ENCODE measurements at places on chromosomes 5 and 9. TPM values are rescaled to one million over a fixed set of nuclear protein-coding genes. Genes with fewer than 3 reads are reported as not detected.
A peak's percentile ranks its signal among the peaks of the same experiment; 100 is the strongest.

Gene GFRA3
- not detected for total RNA-seq

- ATAC-seq: peak; percentile 32
These were observed 866 bp downstream of the SLC22A5 start for GRCh38 chr5:132370181-132370970.

- no peak for ATAC-seq
These were observed 364.2 kb upstream of the PDE4D start for GRCh38 chr5:60257596-60258271.

DNA sequence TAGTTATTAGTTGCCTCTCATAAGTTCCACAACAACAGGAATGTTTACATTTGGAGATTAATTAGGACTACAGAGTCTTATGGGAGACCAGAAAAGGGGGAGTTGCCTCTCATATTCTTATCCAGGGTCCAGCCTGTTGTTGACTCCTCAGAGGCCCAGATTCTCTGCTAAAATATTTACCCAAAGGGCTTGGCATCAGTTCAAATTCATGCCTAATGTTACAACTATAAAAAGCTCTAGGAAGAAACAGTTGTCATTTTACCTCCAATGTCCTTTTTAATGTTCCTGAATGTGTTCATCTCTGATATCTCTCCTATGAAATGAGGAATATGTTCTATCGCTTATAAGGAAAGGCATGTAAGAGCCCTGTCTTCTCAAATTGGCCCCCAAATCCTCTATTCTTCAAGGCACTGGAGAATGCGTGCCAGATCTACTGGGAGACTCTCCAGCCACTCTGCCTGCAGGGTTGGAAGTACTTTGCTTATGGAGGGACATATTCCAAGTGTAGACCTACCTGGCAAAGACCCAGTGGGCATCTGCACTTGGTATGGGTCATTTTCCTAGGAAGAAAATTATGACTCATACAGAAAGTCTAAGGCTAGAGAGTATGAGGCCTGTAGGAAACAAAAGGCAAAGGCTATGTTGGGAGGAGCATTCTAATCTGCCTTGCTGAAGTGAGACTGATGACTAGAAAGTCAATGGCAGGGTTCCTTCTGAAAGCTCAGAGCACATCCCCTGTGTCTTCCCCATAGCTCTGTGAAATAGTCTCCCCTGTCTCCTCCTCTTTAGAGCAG, 192.6 kb downstream of the ESM1 start:
- ATAC-seq: no peak

DNA sequence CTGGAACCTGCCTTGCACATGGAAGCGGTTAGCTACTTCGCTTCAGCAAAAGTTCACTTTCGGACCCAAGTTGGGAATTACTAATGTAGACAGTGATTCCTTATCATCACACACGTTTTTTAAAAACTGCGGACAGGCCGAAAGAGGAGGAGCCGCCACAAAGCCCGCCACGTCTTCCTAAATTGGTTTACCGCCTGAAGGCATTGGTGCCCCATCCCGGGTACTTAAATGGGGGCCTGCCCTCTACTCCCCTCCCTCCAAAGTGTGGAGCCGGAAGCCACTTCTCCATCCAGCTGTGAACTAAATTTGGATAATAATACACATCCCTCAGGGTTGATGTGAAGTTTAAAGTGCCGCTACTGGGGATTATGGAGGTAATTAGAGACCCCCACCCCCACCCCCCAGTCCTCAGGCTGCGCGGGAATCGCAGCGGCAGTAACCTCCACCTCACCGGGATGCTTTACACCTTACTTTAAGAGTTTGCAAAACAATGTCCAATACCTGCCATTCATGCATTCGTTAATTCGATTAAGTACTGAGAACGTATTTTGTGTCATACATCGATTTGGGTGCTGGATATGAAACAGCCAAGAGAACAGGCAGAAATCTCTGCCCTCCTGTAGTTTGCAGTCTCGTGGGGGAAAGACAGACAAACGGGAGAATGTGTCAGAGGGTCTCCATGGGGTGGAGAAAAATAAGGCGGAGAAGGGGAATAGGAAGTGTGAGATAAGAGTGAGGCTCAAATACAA, 937 bp upstream of the MACROH2A1 start:
- no peak for ATAC-seq

Gene FST
- 2.7 TPM for total RNA-seq

Gene F2RL1
- total RNA-seq: 12.0 TPM

GRCh38 chr9:98191181-98191608, 1.2 kb downstream of the CORO2A start:
- no peak for ATAC-seq

GRCh38 chr5:125834438-125835115, 588.6 kb upstream of the GRAMD2B start:
- no peak for ATAC-seq

GRCh38 chr9:128946571-128947276, 679 bp downstream of the DOLK start:
- peak; percentile 45 for ATAC-seq

GRCh38 chr9:84296146-84296843, 44.3 kb downstream of the SLC28A3 start:
- no peak for ATAC-seq

Gene CCDC152
- not detected for total RNA-seq

- no peak for ATAC-seq
These were observed 254.8 kb upstream of the PPP1R2B start for GRCh38 chr5:156595132-156595787.

Gene OR1J2
- not detected for total RNA-seq

GRCh38 chr9:99326112-99326916, 104.2 kb downstream of the SEC61B start:
- ATAC-seq: no peak

GRCh38 chr9:84756171-84756570, 86.6 kb downstream of the NTRK2 start:
- no peak for ATAC-seq

Gene ALDH1A1
- total RNA-seq: 3.3 TPM

GRCh38 chr5:164614707-164615106, 1109.3 kb downstream of the MAT2B start:
- no peak for ATAC-seq

Gene OCLN
- total RNA-seq: 58.1 TPM

DNA sequence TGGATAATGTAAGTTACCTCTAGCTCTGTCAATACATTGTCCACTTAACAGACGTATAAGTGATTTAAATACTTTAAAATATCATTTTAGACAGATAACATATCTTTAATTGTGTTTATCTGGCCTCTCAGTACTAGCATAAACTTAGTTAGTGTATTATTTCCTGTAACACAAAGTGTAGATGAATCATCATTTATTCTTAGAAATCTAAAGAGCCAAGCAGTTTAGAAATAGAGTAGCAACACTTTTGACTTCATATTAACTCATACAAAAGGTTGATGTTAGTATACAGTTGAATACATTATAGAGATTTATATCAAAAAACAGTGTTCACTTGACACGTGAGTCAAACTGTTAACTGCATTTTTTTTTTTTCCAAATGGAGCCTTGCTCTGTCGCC, 18.0 kb downstream of the NCBP1 start:
- ATAC-seq: no peak

Gene EIF4E1B
- not detected for total RNA-seq

Data from esophagus mucosa (tissue), 1 donor.